ENCODE measurements at places on chromosomes 5 and 9.
A peak's percentile ranks its signal among the peaks of the same experiment; 100 is the strongest.

- no peak for DNase-seq
Measured at GRCh38 chr9:126677188-126678084, 63.7 kb downstream of the LMX1B start.

- no peak for DNase-seq
Measured at GRCh38 chr5:82338771-82339373, 60.7 kb upstream of the RPS23 start.

DNA sequence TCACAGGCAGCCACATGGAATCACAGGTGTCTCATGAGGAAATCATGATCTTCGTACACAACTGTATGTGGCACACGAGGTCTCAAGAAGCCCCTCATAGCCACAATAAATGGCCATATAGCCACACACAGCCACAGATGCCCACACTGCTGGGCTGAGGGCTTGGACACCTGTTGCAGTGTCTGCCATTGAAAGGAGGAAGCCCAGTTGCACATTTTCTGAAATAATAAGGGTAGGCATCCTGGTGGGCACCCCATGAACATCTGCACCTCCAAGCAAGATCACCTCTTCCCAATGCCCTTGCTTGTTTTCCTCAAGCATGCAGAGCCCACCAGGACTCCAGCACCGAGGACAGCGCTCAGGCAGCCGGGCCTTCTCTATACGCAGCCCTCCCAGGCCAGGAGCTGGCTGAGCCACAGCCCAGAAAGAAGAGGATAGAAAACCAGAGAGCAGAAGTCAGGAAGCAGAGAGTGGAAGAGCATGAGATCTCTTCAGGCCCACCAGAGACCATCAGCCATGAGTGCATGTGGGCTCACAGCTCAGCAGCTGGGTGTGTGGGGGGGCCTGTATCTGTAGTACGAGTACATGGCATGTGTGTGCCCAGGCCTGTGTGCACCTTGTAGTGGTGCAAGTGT is 1.0 kb upstream of the ACSL6 start:
- DNase-seq, result no peak

- DNase-seq, result no peak
Measured at GRCh38 chr5:168254013-168254693, 37.3 kb upstream of the WWC1 start.

DNA sequence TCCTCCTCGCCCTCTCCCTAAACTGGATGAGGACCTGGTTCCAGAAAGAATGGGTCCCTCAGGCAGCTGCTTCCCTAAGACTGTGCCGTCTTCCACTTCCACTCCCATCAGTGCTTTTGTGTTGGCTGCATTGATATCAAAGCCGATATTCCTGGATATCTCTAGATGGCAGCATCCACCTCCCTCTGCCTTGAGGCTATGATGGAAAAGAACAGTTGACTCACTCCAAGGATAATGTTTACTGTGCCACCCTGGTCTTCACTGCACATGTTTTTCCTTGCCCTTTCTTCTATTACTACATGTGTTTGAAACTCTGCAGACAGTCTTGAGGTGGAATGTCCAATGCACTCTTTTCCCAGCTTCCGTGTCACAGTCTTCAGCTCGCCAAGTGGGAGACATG is 211.6 kb downstream of the MAST4 start:
- no peak for DNase-seq

DNA sequence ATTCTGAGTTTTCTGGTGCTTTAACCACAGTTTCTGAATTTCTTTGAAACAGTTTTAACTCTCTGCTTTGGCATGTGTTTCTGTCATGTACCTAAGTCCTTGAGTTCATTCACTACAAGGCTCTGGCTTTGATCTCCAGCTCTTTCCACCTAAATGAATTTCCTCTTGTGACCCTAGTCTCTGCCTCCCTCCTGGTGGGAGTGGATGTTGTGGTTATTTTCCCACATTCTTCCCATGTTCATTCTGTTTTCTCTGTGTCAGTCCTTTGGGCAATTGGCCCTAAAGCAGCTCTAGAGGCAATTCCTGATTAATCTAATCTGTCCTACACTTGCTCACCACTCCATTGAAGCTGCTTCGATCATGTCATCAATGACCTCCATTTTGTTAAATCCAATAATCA is 28.4 kb upstream of the DPYSL3 start:
- DNase-seq, result no peak

DNA sequence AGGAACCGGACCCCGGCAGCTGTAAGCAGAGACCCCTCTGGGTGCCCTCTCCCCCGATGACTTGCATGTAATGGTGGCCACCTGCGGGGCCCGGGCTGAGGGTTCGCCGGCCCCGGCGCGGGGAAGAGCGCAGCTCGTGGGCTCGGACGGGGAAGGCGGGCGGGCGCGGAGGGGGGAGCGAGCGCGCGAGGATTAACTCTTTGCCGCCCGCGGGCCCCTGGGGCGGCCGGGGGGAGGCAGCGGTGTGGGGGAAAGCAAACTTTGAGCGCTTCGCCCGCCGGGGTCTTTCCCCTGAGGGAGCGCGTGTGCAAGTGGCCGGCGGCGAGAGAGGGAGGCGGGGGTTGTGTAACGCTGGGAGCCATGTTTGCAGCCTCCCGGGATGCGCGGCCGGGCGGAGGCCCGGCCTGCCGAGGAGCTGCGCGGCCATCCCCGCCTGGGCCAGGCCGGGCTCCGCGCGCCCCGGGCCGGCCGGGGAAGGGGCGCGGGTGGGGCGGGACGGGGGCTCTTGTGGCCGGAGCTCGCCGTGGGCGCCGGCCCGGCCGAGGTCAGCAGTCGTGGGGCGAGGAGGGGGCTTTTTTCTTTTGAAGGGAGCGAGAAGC is 547 bp downstream of the ANP32B start:
- peak; percentile 51 for DNase-seq

Measured in activated gamma-delta T cell (primary cell).